NCI-H1048 (cell line): ENCODE measurements at places on chromosomes 16 and 17.

DNA sequence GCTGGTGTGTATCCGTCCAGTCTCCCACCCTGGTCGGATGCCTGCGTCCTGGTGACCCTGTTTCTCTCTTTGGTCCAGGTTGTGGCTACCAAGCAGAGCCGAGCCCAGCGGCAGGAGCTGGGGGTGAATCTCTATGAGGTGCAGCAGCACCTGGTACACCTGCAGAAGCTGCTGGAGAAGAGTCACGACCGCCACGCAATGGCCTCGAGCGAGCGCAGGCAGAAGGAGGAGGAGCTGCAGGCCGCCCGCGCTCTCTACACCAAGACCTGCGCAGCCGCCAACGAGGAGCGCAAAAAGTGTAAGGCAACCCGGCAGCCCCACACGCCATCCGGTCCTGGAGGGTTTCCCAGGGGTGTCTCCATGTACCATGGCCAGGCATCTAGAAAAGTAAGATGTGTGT lies 13.5 kb downstream of the CCDC40 start:
- DNase-seq: no peak

- DNase-seq: no peak
Observed at GRCh38 chr17:9487406-9487805, 88.2 kb downstream of the STX8 start.

DNA sequence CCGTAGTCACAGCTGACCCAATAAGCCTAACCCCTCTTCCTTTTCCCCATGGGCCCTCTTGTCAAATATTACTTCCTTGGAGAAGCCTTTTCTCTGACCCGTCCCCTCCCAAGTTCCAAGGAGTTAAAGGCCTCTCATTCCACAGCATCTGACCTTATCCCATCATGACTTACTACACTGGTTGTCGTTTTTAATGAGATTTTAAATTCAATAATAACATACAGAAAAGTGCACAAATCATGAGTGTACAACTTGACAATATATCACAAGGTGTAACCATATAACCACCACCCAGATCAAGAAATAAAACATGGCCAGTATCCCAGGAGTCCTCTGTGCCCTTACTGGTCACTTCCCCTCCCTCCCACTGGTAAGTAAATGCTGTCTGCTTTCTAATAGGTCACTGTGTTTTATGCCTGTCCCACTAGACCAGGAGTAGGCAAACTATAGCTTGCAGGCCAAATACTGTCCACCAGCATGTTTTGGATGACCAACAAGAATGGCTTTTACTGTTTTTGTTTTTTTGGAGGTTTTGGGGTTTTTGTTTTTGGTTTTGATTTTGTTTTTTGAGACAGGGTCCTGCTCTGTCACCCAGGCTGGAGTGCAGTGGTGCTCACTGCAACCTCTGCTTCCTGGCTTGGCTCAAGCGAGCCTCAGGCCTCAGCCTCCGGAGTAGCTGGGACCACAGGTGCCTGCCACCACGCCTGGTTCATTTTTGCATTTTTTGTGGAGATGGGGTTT lies 1.2 kb upstream of the FDXR start:
- DNase-seq: no peak

- DNase-seq: no peak
Observed at GRCh38 chr17:73249700-73250099, 12.0 kb downstream of the CPSF4L start.
